Left lung (tissue), 14 donors: ENCODE measurements at places on chromosomes 13 and 19. TPM values are rescaled to one million over a fixed set of nuclear protein-coding genes. Genes with fewer than 3 reads are reported as not detected.

- no peak for DNase-seq
These were observed 12.1 kb downstream of the PRR22 start for GRCh38 chr19:5772416-5772815.

DNA sequence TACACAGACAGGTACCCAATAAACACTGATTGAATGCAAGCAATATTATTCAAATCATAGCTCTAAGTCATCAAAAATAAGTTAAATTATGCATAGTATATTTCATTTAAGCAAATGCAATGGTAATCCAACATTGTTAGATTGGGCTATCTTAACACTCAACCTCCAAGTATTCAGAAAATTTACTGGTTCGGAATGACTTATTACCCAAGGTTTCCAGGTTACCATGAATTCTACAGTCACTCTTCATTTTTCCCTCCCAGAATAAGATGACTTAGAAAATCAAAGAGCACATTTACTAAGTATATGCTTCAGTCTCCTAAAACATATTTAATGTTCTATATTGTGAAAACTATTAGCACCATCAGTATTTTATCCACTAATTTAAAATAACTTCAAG is 6.0 kb downstream of the UBL3 start:
- DNase-seq = no peak

GRCh38 chr13:95445131-95445530 is 107.4 kb upstream of the CLDN10 start:
- DNase-seq = no peak

- no peak for DNase-seq
These were observed 809.0 kb upstream of the SLITRK5 start for GRCh38 chr13:86862137-86862536.

- peak; percentile 65 for DNase-seq
These were observed 2.5 kb upstream of the KEAP1 start for GRCh38 chr19:10505583-10506229.

- no peak for DNase-seq
These were observed 6.5 kb upstream of the CCL25 start for GRCh38 chr19:8045872-8046568.

- no peak for DNase-seq
These were observed 49.0 kb upstream of the FRY start for GRCh38 chr13:31982540-31982939.

TEX26 gene
- 2.4 TPM for polyA plus RNA-seq

C19orf81 gene
- not detected for polyA plus RNA-seq

KLF16 gene
- polyA plus RNA-seq = 4.3 TPM
